Liver (tissue), 10 donors: ENCODE measurements at places on chromosomes 13 and 19. TPM values are rescaled to one million over a fixed set of nuclear protein-coding genes. Genes with fewer than 3 reads are reported as not detected.
A peak's percentile ranks its signal among the peaks of the same experiment; 100 is the strongest.

GRCh38 chr13:67143544-67144115, 86.5 kb downstream of the PCDH9 start:
- no peaks in the 10 kb centered on the region for H3K36me3 ChIP-seq
- no peak overlapping the region for H3K27ac ChIP-seq
- no peak overlapping the region for H3K4me3 ChIP-seq
- no peaks in the 10 kb centered on the region for H3K27me3 ChIP-seq
- no peaks in the 10 kb centered on the region for H3K4me1 ChIP-seq
- no peak for DNase-seq

DNA sequence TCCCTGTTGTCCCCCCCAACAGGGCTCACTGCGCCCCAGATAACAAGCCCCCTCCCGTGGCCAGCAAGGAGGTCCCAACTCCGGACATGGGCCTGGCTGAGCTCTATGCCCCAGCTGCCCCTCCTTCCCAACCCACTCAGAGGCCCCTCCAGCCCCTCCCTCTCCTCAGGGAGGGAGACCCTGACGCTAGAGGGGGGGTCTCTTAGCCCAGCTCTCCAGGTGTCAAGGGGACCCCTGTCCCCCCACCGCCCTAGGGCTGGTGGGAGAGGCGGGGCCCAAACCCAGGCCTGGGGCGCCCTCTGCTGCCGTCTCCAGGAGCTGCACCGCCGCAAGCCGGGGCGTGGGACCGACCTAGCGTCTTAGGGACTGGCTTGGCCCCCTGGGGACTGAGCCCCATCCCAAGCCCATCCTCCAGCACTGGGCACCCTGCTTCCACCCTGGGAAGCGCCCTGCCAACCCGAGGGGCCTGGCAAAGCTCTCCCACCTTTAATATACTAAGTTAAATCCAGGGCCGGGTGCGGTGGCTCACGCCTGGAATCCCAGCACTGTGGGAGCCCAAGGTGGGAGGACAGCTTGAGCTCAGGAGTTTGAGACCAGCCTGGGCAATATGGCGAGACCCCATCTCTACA, 1.4 kb downstream of the GRIN3B start:
- DNase-seq = peak; percentile 81
- H3K36me3 ChIP-seq = no peaks in the 10 kb centered on the region
- H3K27me3 ChIP-seq = peaks cover 2% of the 10 kb centered on the region
- no peak overlapping the region for H3K27ac ChIP-seq
- no peak overlapping the region for H3K4me3 ChIP-seq

The ICAM3 gene
- total RNA-seq = 18.1 TPM

GRCh38 chr13:82220641-82221040, 1661.6 kb downstream of the SLITRK1 start:
- no peak overlapping the region for H3K4me3 ChIP-seq
- no peaks in the 10 kb centered on the region for H3K27me3 ChIP-seq
- no peaks in the 10 kb centered on the region for H3K4me1 ChIP-seq
- no peaks in the 10 kb centered on the region for H3K36me3 ChIP-seq
- DNase-seq = no peak
- H3K27ac ChIP-seq = no peak overlapping the region

The CATSPERD gene
- not detected for total RNA-seq

The SYT3 gene
- total RNA-seq = not detected

DNA sequence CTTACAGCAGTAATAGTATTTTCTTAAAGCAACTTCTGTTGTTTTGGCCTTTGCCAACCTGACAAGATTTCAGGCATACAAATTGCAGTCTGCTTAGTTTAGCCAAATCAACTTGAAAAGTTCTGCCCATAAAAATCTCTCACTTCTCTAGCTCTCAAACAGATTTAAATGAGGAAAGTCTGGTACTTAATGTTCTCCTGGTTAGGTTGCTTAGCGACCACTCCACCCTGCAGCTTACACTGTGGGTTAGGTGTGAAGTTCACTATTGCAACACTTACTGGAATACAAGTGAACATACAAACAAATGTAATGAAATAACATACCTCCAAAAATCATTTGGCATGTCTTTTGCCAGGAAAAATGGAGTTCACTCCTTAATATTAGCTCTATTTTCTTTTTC, 178.7 kb upstream of the PCDH9 start:
- H3K4me1 ChIP-seq = no peaks in the 10 kb centered on the region
- no peak overlapping the region for H3K4me3 ChIP-seq
- H3K27ac ChIP-seq = no peak overlapping the region
- no peaks in the 10 kb centered on the region for H3K27me3 ChIP-seq

DNA sequence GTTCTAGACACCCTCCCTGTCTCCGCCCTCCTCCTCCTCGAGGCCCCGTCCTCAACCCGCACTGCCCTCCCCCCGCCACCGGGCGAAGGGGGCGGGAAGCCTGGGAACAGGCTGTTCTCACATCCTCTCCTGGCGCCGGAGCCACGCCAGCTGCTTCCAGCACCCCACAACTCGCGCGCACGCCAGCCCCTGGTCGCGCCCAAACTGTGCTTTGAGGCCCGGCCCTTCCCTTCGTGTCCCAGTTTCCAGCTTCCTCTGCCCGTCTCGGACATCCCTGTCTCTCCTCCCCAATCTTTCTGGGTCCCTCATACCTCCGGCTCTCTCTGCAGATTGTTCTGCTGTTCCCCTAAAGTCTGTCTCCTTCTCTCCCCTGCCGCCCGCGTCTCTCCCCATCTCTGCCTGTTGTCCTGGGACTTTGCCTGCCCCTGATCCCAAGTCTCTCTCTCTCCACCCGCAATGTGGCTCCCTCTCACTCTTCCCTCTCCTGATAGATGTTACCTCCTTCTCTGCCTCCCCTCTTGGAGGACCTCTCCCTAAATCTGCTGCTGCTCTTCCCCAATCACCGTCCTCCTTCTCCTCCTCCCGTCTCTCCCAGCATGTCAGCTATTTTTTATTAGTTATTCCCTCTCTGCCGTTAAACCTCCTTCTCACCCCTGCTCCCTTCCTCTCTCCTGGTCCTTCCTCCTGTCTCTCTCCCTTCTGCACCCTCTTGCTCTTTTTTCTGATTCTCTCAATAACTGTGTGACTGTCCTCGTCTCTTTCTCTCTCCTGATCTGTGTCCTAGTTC, 14.2 kb downstream of the DPF1 start:
- no peak overlapping the region for H3K27ac ChIP-seq
- H3K4me3 ChIP-seq = no peak overlapping the region
- no peaks in the 10 kb centered on the region for H3K4me1 ChIP-seq

GRCh38 chr13:27250833-27251165, 559 bp upstream of the RPL21 start:
- peak overlapping the region; percentile 97 for H3K4me3 ChIP-seq
- H3K4me1 ChIP-seq = peaks cover 13% of the 10 kb centered on the region
- no peaks in the 10 kb centered on the region for H3K27me3 ChIP-seq

DNA sequence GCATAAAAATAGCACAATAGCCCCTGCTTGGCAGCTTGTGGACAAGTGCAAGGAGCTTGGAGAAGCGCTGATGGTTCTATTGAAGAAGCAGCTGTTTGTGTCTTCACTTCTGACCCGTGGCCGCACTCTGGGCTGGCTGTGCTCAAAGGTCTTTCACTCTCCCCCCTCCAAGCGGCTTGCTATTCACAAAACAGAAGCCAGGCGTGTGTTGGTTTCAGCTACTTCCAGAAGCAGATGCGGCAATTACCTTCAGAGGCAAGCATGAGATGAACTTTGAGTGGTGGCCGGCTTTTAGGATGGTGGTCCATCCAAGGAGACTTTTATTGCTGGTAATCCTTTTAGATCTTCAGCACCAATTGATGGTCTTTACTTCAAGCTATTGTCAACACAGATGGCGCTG, 188.5 kb upstream of the ARGLU1 start:
- H3K36me3 ChIP-seq = no peaks in the 10 kb centered on the region
- no peaks in the 10 kb centered on the region for H3K27me3 ChIP-seq
- no peaks in the 10 kb centered on the region for H3K4me1 ChIP-seq
- H3K27ac ChIP-seq = no peak overlapping the region
- no peak overlapping the region for H3K4me3 ChIP-seq

GRCh38 chr19:10290876-10291553, 1.3 kb downstream of the ICAM5 start:
- H3K4me1 ChIP-seq = peaks cover 53% of the 10 kb centered on the region
- DNase-seq = peak; percentile 87
- no peak overlapping the region for H3K4me3 ChIP-seq
- H3K27me3 ChIP-seq = peaks cover 11% of the 10 kb centered on the region
- no peak overlapping the region for H3K27ac ChIP-seq
- no peaks in the 10 kb centered on the region for H3K36me3 ChIP-seq

GRCh38 chr19:43470288-43470687, 4.9 kb upstream of the LYPD3 start:
- H3K4me1 ChIP-seq = peaks cover 3% of the 10 kb centered on the region
- H3K36me3 ChIP-seq = no peaks in the 10 kb centered on the region
- H3K27me3 ChIP-seq = no peaks in the 10 kb centered on the region
- no peak for DNase-seq

The PCDH17 gene
- 1.1 TPM for total RNA-seq

- H3K4me1 ChIP-seq = peaks cover 70% of the 10 kb centered on the region
- no peak overlapping the region for H3K4me3 ChIP-seq
- DNase-seq = no peak
- H3K27me3 ChIP-seq = no peaks in the 10 kb centered on the region
- peak overlapping the region; percentile 80 for H3K27ac ChIP-seq
Observed at GRCh38 chr19:38711726-38712153, 32.5 kb downstream of the CAPN12 start.

The CPT1C gene
- total RNA-seq = 0.50 TPM

DNA sequence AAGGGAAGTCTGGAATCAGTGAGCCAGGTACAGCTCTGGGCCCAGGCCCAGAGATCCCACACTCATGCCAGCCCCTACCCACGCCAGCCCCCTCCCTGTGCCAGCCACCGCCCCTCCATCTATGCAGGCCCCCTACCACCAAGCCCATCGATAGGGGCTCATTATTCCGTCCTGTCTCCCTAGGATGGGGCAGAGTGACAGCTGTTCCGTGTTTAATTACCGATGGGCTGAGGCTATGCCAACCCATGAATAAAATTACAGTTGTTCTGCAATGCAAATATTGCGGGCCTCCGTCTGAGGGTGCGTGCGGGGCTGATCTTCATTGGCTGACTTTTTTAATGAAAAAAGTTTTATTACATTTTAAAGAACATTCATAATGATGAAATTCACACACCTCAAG, 35.6 kb upstream of the PEPD start:
- no peak overlapping the region for H3K27ac ChIP-seq
- no peaks in the 10 kb centered on the region for H3K4me1 ChIP-seq

GRCh38 chr13:46114613-46115012, 9.8 kb upstream of the CPB2 start:
- H3K4me3 ChIP-seq = no peak overlapping the region
- no peak overlapping the region for H3K27ac ChIP-seq
- H3K36me3 ChIP-seq = no peaks in the 10 kb centered on the region
- no peaks in the 10 kb centered on the region for H3K4me1 ChIP-seq
- H3K27me3 ChIP-seq = no peaks in the 10 kb centered on the region

The SLAIN1 gene
- 7.8 TPM for total RNA-seq

The MUC16 gene
- under 0.01 TPM for total RNA-seq

DNA sequence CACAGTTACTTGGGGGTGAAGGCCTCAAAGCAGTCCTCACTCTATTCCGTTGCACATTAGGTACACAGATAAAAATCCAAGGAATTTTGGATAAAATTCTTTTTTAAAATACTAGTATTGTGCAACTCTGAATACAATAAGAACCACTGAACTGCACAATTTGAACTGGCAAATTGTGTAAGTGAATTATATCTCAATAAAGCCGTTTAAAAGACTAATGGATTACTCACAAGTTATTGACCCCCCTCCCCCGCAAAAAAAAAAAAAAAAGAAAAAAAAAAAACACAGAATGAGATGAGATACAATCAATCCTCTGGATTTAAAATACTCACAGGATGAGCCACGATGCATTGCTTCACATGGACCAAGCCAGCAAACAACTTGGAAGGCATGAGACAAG, 86.4 kb downstream of the CRYL1 start:
- no peaks in the 10 kb centered on the region for H3K27me3 ChIP-seq
- peaks cover 29% of the 10 kb centered on the region for H3K36me3 ChIP-seq
- no peak overlapping the region for H3K4me3 ChIP-seq
- no peak overlapping the region for H3K27ac ChIP-seq
- DNase-seq = no peak

The KCNRG gene
- total RNA-seq = 2.1 TPM

- peak overlapping the region; percentile 81 for H3K27ac ChIP-seq
- H3K4me3 ChIP-seq = no peak overlapping the region
- no peaks in the 10 kb centered on the region for H3K27me3 ChIP-seq
- H3K36me3 ChIP-seq = peaks cover 44% of the 10 kb centered on the region
Observed at GRCh38 chr19:1112268-1113029, 8.7 kb downstream of the GPX4 start.

The GARIN5A gene
- total RNA-seq = 0.42 TPM

The COL5A3 gene
- 0.14 TPM for total RNA-seq

The ZNF264 gene
- 22.6 TPM for total RNA-seq

- H3K27ac ChIP-seq = no peak overlapping the region
- no peaks in the 10 kb centered on the region for H3K4me1 ChIP-seq
- no peak overlapping the region for H3K4me3 ChIP-seq
- DNase-seq = no peak
- no peaks in the 10 kb centered on the region for H3K27me3 ChIP-seq
- H3K36me3 ChIP-seq = no peaks in the 10 kb centered on the region
Observed at GRCh38 chr19:48190288-48190884, 19.9 kb downstream of the ZSWIM9 start.

The SYNGR4 gene
- not detected for total RNA-seq

The CEACAM3 gene
- 0.59 TPM for total RNA-seq

GRCh38 chr13:85230691-85231093, 568.5 kb downstream of the SLITRK6 start:
- H3K4me1 ChIP-seq = no peaks in the 10 kb centered on the region
- DNase-seq = no peak

GRCh38 chr19:46147791-46148288, at the start of gene IGFL2:
IGFL2 (plus strand) TSS chr19:46148238; CDS start chr19:46148279, 41 bp downstream.
- no peak for DNase-seq
- H3K4me3 ChIP-seq = no peak within 1 kb of the TSS
- no peaks in the 10 kb centered on the region for H3K4me1 ChIP-seq
- no peak within 1 kb of the TSS for H3K27ac ChIP-seq

The LYPD3 gene
- total RNA-seq = 0.08 TPM

DNA sequence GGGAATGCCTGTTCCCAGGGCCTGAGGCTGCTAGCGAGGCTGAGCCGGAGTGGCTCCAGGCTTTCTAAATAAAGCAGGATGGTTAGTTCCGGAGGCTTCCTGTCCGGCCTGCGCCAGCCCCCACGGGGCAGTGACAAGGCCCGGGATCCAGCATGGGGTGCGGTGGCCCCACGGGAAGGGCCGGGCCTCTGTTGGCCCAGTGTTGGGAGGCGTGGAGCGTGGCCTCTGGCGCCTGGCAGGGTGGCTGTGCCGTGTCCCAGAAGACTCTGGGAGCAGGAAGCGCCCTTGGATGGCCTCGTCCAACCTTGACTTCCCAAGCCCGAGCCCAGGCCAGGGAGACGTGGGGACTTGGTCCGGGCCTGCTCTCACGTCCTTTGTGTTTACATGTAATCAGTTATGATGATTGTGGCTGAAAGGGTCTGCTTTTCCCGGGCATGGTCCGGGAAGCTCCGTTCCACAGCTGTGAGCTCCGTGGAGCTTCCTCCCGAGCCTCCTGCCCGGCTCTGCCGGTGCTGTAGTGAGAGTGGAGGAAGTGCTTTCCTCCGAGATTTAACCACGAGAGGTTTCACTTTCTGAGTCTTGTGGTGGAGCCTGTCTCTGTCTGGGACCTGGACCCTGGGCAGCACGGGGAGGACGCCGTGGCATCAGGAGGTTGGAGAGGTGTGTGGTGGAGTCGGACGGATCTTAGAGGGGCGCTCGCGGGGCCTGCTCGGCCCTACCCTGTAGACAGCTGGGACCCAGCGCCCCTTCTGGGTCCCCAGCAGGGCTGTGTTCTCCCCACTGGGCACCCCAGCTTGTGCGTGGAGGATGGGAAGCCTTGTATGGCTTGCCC, 4.6 kb downstream of the GNA11 start:
- no peaks in the 10 kb centered on the region for H3K36me3 ChIP-seq
- no peak for DNase-seq
- H3K4me3 ChIP-seq = no peak overlapping the region
- peaks cover 67% of the 10 kb centered on the region for H3K4me1 ChIP-seq

- peaks cover 38% of the 10 kb centered on the region for H3K36me3 ChIP-seq
- H3K4me1 ChIP-seq = no peaks in the 10 kb centered on the region
- no peaks in the 10 kb centered on the region for H3K27me3 ChIP-seq
Observed at GRCh38 chr19:43847246-43847645, 20.1 kb downstream of the ZNF283 start.
